ENCODE measurements at places on chromosomes 2 and 18. TPM values are rescaled to one million over a fixed set of nuclear protein-coding genes. Genes with fewer than 3 reads are reported as not detected.
A peak's percentile ranks its signal among the peaks of the same experiment; 100 is the strongest.

The CNOT11 gene
- 15.7 TPM for total RNA-seq

The NDC80 gene
- 3.2 TPM for total RNA-seq

GRCh38 chr2:188984680-188985079 lies 10.5 kb downstream of the COL3A1 start:
- DNase-seq: peak; percentile 65

- DNase-seq: no peak
These were observed 86.8 kb upstream of the SPHKAP start for GRCh38 chr2:228268301-228268700.

DNA sequence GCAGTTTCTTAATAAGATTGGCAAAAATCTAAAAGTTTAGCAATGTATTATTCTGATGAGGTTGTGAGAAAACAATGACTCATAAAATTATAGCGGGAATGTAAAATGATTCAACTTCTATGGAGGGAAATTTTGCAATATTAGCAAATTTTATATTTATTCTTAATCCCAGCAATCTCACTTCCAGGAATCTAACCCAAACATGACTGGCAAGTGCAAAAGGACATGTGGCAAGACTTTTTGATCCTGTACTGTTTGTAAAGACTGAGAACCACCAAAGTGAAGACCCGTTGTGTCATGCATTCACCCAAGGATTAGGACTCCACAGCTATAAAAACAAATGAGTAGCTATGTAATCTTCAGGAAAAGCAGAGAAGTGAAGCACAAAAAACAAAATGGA lies 234.8 kb upstream of the KYNU start:
- no peak for DNase-seq

- DNase-seq: no peak
These were observed 299.9 kb downstream of the CCDC74A start for GRCh38 chr2:131827481-131828163.

The NCKAP5 gene
- under 0.01 TPM for total RNA-seq

The NAT8 gene
- not detected for total RNA-seq

GRCh38 chr2:35794796-35795450 lies 560.7 kb upstream of the CRIM1 start:
- DNase-seq: no peak

GRCh38 chr2:138476186-138476585 lies 25.4 kb upstream of the SPOPL start:
- no peak for DNase-seq

GRCh38 chr2:221568299-221568698 lies 3.8 kb downstream of the EPHA4 start:
- no peak for DNase-seq

DNA sequence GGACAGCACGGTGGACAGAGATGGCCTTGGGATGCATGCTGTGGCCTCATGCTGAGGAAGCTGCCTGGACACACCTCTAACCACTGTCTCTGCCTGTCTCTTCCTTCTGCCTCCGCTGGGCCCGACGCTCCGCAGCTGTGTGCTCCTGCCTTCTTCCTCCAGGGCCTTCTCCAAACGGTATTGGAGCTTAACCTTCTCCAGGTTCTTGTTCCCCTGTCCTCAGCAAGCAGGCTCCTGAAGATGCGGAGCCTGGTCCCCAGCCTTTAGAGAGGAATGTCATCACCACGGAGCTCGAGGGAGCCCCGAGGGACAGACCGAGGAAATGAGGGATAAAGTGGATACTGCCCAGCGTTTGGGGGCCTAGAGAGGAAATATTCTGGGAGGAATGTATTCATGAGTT lies 155.1 kb downstream of the DYSF start:
- DNase-seq: no peak

DNA sequence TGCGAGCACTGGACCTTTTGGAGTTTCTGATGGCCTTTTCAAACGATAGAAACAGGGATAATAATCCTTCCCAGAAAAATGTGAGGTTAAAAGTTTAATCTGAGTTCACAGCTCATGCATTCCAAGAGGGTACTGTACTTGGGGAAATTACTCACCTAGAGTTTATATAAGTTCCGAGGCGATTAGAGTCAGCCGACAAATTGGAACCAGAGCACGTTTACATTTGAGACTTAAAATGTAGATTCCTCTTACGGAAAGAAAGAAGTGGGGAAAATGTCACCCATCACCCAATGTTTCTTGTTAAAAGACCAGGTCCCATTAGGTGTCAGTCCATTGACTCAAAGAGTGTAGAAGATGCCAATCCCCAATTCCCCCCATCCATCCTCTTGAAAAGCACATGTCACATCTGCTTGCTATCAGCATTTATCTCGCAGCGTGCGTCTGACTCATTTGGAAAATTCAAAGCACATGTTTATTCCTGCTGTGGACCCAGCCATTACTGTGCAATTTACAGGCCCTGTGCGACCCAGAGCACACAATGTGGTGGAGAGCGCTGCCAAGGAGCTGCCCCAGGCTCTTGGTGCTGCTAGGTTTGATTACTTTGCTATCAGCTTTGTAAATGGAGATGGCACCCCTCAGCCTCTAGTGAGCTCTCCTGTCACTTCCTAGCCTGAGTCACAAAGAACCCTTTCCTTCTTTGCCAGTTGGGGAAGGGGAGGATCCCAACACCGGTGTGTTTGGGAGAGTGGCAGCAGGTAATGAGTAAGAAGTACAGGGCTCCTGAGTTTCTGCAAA lies 104.8 kb downstream of the COLEC12 start:
- peak; percentile 29 for DNase-seq

The CCDC150 gene
- 3.9 TPM for total RNA-seq

- peak; percentile 77 for DNase-seq
These were observed 28.8 kb upstream of the WDR75 start for GRCh38 chr2:189412330-189412953.

The DDX18 gene
- total RNA-seq: 42.9 TPM

The SP140 gene
- not detected for total RNA-seq

DNA sequence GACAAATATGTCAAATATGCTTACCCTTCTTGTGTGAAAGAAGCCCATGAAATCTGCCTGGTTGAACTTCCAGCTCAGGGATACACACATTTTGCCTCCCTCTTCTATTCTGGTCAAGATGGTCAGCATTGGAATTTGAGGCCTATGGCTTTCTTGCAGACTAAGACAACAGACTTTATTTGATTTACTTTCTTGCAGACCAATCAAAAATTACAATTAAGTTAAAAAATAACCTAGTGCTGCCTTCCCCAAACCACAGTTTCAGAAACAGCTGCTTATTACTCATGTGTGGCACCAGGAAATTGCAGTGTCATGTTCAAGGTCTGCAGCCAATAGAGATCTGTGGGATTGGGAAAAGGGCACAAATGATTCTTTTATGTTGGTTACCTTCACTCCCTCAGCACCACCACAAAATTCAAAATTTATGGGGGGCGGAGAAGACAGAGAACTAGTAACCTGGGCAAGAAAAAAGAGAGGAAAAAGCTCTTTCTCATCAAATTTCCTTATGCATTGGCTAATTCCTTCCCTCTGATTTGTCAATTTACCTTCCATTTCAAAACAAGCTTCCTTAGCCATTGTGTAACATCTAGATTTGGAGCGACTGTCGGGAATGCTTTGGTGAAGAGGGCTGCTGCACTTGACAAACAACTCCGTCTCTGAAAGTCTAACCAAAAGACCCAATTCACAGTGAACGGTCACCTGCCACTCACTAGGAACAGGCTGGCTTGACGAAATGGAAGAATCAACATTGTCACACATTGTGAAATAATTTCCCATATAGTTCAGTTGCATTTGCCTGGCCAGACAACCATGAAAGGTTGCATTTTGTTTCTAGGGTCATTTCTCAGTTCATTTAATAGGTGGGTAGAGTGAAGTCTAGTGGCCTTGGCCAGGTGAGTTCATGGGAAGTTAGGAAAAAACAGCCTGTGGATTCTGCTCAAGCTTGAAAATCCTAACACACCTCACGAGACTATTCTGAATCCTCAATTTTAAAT lies 100.4 kb upstream of the FZD5 start:
- DNase-seq: peak; percentile 74

- peak; percentile 68 for DNase-seq
These were observed 9.5 kb downstream of the RTTN start for GRCh38 chr18:70195852-70196434.

- DNase-seq: no peak
These were observed 168.5 kb upstream of the SLC39A10 start for GRCh38 chr2:195488567-195488966.

The PAX3 gene
- not detected for total RNA-seq

DNA sequence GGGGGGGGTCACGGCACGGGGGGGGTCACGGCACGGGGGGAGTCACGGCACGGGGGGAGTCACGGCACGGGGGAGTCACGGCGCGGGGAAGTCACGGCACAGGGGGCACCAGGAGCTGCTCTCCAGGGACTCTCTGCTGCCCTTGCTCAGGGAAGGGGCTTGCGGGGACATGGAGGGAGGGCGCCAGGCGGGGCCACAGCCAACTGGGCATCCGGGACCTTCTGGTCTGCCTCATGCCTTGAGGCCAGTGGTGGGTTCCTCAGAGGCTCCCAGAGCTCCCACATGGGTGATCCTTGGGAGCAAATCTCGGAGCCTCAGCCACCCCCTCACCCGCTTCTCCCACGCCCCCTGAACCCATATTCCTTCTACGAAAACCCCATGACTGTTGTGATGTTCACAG lies 55.8 kb upstream of the TMEM18 start:
- no peak for DNase-seq

The CENPA gene
- 7.8 TPM for total RNA-seq

GRCh38 chr2:150282771-150283371 lies 204.6 kb downstream of the RND3 start:
- no peak for DNase-seq

DNA sequence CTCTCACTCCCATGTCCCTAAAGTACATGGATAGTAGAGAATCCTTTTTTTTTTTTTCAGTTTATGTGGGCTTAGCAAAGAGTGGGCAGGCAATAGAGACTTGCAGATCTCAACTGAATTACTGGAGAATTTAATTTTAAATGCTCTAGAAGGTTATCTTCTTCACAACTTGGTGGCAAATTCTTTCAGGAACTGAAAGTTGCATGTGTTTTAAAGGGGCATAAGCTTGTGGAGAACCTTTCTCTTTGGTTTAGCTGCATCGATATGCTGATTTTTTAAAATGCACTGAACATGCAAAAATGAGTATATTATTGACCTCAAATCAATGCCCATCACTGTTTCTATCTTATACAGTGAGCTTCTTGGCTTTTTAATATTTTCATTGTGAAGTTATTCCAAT lies 24.9 kb upstream of the GALNT3 start:
- no peak for DNase-seq

The NEURL3 gene
- 0.20 TPM for total RNA-seq

The ACOXL gene
- total RNA-seq: not detected

GRCh38 chr2:54864727-54865126 lies 141.3 kb downstream of the EML6 start:
- DNase-seq: no peak

The ANKRD39 gene
- 6.3 TPM for total RNA-seq

Measured in lung microvascular endothelial cell (primary cell).